ENCODE measurements at places on chromosomes 6 and 20.

- no peak for DNase-seq
Measured at GRCh38 chr6:135651964-135652755, 154.6 kb upstream of the AHI1 start.

DNA sequence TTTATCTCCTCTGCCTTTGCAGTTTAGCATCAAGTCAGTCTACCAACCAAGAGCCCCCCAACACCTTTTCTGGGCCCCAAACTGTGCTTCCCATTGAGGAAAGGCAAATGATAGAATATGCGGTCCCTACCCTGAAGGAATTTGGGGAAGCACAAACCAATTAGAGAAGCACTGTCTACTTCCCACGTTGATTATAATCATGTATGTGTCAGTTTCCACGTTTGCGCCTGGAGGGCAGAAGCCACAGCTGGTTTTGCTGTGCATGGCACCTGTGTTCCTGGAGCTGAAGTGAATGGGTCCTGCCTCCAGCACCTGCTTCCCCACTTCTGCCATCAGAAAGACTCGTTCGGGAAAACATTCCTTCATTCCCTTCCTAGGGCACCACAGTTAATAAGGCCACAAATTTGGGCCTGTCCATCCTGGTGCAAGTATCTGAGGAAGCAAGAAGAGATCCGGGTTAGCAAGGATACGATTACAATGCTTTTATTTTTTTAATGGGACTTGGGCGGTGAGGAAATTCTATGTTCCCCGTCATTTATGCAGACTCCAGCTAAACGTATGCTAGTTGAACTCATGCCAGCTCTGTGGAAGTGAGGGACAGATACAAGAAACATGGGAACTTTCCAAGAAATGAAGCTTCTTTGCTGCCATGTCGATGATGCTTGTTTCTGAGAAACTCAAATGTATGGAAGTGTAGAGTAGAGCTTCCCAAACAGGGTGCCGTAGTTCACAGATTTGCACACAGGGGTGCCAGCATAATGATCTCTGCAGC lies 333.5 kb downstream of the NRN1 start:
- no peak for DNase-seq

DNA sequence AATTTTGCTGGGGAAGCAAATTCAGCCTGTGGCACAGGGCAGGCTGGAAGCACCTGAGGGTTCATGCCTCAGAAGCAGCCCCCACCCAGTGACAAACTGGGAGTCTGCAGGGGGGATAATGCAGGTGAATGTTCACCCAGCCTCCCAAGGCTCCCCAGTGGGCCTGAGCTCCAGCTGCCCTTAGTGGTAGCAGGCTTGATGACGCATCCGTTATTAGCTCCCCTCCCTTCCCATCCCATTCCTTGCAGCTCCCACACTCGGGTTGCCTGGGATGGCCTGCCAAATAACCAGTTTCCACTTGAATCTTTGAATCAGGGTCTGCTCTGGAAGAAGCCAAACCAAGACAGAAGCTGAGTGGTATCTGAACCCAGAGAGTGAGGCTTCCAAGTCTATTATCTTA lies 15.8 kb downstream of the KCNK15 start:
- DNase-seq, result no peak

GRCh38 chr6:111651185-111652034 lies 45.7 kb upstream of the TRAF3IP2 start:
- DNase-seq, result no peak

- no peak for DNase-seq
Measured at GRCh38 chr20:20740541-20740940, 28.1 kb upstream of the RALGAPA2 start.

- DNase-seq, result no peak
Measured at GRCh38 chr6:40442591-40442990, 144.6 kb downstream of the LRFN2 start.

DNA sequence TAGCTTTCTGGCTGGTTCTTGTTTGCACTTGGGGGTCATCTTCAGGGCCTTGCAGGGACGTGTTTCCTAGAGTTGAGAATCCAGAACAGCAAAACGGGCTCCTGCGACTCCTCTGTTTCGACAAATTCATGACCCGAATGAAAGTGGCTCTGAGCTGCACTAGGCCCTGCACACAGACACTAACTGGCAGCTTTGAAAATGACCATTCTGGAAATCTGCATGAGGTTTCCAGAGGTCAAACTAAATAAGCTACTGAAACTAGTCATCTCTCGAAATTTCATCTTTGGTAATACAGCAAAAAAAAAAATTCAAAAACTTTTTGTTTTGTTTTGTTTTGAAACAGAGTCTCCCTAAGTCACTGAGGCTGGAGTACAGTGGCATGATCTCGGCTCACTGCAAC lies 15.5 kb upstream of the BMP7 start:
- no peak for DNase-seq

DNA sequence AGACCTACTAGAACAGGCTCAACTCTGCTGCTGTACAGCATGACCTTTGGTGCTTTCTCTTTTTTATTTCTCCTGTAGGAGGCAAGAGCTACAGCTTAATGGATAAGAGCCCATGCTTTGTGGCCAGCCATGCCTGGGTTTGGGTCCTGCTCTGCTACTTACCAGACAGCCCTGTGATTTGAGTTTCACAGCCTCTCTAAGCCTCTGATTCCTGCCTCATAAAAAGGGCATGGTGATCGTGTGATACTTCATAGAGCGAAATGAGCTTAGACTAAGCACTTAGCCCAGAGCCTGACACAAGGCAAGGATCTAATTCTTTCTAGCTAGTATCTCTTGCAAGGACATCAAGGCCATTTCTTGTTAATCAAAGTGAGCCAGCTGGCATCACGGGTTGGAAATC lies 19.3 kb upstream of the PDE7B start:
- DNase-seq, result no peak

DNA sequence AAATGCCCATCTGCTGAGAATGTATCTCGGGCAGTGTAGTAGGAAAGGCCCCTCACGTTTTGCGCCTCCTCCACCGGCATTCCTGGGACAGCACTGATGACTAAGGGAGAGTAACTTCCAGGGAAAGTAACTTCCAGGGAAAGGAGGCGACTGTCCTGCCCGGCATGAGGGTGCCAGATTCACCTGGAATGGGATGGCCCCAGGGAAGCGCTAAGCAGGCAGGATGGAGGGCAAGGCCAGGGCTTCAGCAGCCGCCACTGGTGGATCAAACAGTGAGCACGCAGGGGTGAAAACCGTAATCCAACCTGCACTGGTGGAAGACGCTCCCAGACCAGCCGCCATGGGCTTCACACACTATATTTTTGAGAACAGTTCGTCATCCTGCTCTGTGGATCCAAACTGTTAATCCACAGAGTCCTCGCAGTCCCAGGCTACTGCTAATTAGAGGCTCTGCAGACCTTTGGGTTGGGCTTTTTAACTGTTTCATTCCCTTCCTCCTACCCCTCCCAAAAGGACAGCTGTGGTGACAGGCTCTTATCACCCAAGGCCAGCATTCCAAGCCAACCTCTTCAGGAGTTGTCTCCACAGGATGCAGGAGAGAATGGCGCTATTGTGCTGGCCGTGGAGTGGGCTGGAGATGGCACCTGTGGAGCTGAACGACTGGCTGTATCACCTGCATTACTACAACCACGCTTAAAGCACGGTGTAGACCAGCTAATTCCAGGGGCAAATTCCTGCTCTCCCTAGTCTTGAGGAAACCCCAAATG lies 178.9 kb downstream of the DLL1 start:
- no peak for DNase-seq

DNA sequence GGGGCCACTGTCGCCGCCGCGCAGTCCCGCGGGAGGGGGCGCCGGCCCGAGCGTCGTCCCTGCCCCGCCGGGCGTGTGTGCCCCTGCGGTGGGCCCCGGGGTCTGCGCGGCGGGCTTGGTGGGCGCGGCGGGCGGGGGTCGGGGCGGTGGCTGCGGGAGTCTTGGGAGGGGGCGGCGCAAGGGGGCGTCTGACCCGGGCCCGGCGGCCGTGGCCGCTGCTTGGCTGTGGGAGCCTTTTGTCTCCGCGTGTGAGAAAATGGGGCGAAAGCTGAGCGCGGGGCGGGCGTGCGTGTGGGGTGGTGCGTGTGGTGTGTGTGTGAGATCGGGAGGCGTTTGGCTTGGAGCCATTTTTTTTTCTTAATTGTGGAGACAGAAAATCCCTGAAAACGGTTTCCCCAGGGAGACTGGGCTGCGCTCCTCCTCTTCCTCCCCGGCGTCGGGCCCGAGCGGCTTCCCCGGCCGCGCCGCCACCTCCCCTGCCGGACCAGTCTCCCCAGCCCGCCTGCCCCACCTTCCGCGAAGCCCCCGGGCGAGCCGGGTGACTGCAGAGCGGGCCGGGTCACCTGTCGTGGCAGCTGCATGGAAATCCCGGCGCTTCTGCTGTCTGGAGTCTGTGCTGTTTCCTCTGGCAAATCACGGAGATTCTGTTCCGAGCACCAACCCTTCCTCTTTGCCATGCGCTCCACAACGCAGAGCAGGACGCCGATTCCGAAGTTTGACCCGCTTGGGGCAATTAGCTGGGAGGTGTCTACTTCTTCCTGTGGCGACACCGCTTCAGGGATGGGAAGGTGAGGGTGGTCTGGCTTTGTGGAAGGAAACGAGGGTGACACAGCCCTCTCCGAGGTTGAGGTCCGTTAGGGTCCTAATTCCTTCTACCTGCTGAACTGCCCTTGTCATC lies 64.4 kb downstream of the GTF2H5 start:
- peak; percentile 30 for DNase-seq

- DNase-seq, result no peak
Measured at GRCh38 chr20:43825581-43825980, 89.1 kb upstream of the TOX2 start.

GRCh38 chr6:168152306-168152963 lies 73.4 kb upstream of the FRMD1 start:
- no peak for DNase-seq

GRCh38 chr6:138601128-138601527 lies 101.8 kb upstream of the NHSL1 start:
- no peak for DNase-seq

DNA sequence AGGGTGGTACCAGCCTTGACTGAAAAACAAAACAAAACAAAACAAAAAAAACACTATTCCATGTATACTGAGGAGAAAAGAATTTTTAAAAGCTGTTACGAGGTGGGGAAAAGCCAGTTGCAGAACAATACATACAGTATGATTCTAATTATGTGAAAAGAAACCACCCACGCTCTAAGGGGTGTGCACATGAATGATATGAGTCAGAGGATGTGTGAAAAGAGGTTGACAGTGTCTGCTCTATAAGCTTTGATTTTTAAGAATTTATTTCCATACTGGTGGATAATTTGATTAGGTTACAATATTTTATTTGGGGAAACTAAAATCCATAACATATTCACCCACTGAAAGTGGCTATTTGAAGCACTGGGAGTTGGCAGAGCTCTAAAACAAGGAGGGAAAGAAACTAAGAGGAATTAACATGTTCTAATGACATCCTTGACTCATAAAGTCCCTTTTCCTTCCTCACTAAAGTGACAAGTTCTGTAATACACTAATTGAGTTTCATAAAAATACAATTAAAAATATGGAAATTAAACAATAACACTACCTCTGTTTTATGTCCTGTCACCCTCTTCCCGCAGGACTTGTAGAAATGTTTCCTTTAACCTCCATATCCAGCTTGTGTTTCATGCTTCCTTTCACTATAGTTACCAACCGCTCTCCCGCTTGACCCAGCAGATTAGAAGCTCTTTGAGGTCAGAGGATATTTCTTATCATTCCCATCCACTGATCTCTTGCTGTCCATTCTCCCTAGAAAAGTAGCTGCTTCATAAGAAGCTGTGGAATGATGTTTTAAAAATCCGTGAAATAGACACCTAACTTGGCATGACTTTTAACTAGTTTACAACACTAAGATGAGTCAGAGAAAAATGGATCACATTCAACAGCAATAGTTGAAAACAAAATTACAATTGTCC lies 118.6 kb upstream of the CCDC28A start:
- DNase-seq, result no peak

DNA sequence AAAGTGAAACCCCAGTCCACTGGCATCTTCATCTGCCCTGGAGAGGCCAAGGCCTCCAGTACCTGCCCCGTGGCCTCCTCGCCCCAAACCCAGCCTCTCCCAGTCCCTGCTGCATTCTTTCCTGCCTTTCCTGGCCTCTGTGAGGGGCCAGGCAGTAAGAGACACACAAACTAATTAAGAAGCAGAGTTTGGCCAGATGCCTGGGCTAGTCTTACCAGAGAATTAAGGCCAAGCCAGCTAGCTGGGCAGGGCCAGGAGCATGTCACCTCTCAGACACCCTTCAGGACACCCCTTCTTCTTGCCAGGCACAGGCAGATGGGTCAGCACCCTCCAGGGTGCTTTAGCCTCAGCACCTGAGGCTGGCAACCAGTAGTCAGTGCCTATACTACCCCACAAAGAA lies 2.4 kb downstream of the MDGA1 start:
- no peak for DNase-seq

GRCh38 chr6:166202321-166202733 lies 34.7 kb upstream of the TBXT start:
- no peak for DNase-seq

- no peak for DNase-seq
Measured at GRCh38 chr20:49762940-49763766, 49.5 kb upstream of the B4GALT5 start.

DNA sequence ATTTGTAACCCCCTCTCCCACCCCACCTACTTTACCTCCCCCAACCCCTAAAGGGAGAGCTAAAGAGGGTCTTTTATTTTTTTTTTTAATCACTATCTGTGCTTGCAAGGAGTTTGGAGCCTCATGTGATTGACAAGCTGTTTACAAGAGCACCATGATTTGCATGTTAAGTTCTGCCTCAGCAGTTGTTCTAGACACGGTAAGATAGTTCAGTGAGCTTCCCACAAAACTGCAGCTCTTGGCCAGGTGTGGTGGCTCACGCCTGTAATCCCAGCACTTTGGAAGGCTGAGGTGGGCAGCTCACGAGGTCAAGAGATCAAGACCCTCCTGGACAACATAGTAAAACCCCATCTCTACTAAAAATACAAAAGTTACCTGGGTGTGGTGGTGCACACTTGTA lies 5.0 kb upstream of the PXDC1 start:
- DNase-seq, result no peak

- DNase-seq, result no peak
Measured at GRCh38 chr6:106764353-106764980, 135.1 kb downstream of the QRSL1 start.

DNA sequence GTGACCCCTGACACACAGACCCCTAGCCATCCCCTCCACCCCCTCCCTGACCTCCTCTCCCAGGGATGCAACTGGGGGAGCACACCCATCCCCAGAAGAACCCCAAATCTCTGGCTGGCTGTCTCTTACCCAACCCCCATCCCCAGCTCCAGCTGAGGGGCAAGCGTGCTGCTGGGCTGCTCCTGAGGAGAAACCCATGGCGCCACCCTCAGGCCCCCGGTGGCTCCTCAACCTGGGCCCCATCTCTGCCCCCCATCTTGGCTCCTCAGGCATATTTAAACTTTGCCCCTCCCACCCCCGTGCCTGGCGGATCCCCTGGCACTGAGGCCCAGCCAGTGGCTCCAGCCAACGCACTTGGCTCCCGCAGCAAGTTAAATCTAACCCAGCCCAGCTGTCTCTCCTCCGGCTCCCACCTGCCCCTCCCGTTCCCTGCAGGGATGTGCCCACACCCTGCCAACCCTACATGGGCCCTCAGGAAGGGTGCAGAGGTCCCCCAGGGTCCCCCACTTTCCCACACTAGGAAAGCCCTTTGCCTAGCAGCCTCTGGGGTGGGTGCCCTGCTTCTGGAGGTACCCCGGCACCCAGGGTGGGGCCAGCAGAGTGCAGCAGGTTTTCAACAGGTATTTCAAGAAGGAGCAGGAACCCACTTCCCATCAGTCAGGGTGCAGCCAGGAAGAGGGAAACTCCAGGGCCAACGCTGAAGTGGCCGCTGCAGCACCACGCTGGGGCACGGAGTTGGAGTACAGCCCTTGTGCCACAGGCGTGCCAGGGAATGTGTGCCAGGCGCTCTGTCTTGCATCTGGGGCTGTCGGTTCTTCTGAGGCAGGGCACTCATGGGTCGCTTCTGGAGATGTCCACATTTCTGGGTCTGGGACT lies 5.3 kb upstream of the OSBPL2 start:
- DNase-seq, result peak; percentile 3

GRCh38 chr6:113112086-113112485 lies 745.1 kb upstream of the MARCKS start:
- no peak for DNase-seq
